Left hindlimb (tissue), 1 donor: ENCODE measurements at places on chromosomes 2 and 18.

GRCh38 chr2:237618449-237618848 is 8.9 kb upstream of the LRRFIP1 start:
- DNase-seq: peak; percentile 55

DNA sequence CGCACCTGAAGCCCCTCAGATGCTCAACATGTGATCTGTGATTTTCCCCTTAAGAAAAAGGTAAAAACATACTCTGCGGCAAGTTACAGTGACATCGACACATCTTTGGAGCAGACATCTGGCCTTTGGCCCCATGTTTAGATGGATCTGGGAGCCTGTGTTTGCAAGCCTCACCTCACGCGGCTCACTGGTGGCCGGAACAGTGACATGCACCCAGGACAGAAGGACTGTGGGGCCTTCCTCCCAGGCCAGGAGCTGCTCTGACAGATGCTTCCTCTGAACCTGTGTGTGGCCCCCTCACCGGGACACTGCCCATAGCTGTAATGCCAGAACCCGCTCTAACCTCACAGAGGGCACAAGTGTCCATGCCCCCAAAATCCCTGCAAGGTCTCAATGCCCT is 13.1 kb downstream of the PASK start:
- no peak for DNase-seq

- DNase-seq: no peak
These were observed 37.0 kb downstream of the NIFK start for GRCh38 chr2:121699421-121700333.

DNA sequence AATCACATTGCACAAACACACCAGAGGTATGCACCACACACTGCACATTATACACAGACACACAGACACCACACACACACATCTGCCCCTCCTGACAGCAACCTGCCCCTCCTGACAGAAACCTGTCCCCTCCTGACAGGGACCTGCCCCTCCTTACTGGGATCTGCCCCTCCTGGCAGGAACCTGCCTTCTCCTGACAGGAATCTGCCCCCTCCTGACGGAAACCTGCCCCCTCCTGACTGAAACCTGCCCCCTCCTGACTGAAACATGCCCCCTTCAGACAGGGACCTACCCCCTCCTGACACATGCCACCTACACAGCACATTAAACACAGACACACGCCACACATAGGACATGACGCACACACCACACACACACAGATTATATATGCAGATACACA is 88.9 kb downstream of the PXDN start:
- DNase-seq: no peak

GRCh38 chr2:36459725-36460137 is 104.2 kb downstream of the CRIM1 start:
- no peak for DNase-seq

- DNase-seq: no peak
These were observed 376.4 kb downstream of the RBM43 start for GRCh38 chr2:150885236-150885635.

DNA sequence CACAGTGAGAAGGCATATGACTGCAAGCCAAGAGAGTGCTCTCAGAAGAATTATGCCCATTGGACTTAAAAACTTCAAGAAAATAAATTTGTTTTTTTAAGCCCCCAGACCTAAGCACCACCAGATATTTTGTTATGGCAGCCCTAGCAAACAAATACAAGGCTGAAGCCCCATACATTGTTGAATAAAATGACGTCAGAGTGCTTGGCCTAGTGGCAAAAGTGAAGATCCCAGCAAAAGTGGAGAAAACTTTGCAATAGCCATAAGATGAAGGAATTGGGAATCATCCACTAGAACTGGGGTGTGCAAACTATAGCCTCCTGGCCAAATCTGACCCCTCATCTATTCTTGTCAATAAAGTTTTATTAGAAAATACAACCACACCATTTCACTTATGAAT is 517.5 kb downstream of the IRS1 start:
- DNase-seq: no peak

GRCh38 chr18:56637711-56638231 is 621 bp downstream of the TXNL1 start:
- DNase-seq: no peak

- no peak for DNase-seq
These were observed 377.5 kb downstream of the OSR1 start for GRCh38 chr2:18980786-18981430.

DNA sequence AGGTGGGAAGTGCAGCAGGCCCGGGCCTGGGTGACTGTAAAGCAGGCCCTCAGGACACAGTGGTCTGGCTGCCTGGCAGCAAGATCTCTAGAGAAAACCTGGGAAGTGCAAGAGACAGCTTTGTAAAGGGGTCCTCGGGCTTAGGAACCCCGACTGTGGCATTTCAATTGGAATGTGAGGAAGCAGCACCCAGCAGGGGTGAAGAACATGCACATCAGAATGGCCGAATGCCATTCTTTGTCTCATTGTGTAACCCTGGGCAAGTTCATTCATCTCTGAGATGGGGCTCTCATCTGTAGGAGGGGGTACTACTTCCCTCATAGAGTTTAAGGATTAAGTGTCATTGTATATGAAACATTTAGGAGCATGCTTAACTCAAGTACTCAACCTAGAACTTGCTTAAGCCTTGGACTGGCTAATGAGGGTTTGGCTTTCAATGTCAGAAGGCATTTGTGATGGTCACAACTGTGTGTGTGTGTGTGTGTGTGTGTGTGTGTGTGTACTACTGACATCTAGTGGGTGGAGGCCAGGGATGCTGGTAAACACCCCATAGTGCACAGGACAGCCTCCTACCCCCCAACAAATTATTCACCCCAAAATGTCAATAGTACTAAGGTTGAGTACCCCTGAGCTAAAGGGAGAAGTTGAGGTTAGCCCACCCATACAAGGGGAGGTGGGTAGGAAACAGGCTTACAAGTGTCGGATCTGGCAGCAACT is 29.3 kb downstream of the MEX3C start:
- DNase-seq: no peak

DNA sequence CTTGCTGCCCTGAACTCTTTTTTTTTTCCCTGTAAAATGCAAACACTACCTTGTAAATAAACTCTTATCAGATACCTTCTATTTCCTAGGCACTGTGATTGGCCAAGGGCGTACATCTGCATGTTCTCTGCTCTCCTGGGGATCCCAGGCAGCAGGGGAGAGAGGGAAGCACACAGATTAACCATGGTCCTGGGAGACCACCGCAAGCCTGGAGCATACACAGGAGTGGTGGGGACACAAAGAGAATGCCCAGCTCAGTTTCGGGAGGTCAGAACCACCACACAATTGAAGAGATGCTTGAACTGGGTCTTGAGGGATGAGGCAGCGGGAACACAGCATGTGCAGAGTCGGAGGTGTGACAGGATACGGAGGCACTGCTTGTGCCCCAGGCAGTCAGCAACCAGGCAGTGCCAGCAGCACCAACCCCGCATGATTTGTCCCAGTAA is 2.1 kb downstream of the GREB1 start:
- no peak for DNase-seq

DNA sequence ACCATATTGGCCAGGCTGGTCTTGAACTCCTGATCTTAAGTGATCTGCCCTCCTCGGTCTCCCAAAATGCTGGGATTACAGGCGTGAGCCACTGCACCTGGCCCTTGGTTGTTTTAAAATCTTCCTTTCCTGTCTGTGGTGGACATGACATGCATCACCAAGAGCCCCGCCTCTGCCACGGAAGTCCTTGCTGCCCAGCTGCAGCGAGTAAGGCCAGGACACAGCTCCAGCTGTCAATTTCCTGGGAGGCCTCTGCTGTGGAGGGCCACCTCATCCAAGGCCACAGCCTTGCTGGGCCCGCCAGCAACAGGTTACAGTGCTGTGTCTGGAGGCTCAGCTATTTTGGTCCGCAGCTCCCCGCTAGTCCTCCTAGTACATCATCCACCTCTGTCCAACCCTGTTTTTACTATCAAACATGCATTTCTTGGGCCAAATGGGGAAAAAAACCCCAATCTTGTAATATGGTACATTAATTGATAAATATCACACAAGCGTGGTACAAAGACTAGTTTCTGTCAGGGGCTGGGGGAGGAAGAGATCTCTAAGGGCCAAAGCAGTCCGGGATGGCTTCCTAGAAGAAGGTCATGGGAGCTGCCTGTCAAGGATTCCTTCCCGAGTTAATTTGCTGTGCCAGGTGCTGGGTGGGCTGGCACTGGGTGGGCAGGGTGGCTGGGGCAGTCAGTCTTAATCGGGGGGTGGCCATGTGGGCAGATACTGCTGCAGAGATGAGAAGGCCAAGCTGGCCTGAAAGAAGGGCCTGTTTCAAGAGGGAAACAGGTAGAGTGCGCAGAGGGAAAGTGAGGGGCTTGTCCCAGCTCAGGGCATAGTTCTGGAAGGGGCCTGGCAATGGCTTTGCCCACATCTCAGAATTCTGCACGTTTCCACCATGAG is 100.5 kb downstream of the INHBB start:
- peak; percentile 19 for DNase-seq

DNA sequence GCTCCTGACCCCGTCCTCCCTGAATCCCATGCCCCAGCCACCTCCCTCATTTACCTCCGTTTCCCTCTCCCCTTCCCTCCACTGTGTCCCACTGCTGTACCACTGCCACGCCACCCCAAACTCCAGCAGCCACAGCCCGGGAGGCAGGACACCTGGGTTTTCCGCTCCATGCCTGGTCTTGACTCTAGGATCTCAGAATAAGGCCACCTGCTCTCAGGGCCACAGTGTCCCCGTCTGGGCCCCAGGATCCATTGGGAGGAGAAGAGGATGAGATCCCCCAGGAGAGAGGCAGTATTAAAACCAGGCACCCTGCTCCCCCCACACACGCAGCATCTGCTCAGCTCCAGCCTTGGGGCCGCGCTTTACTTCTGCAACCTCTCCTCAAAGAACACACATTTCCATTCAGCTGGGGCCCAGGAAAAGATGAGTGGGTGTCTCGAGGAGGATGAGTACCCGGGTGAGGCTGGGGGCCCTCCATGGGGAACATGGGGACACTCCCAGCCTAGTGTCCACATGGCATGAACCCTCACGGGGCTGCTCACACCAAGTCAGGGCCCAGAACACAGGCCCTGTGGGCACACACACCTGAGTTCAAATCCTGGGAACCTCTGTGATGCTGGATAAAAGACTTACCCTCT is 32.8 kb upstream of the TNS1 start:
- DNase-seq: no peak

GRCh38 chr2:143842836-143843235 is 677.1 kb downstream of the ZEB2 start:
- no peak for DNase-seq

DNA sequence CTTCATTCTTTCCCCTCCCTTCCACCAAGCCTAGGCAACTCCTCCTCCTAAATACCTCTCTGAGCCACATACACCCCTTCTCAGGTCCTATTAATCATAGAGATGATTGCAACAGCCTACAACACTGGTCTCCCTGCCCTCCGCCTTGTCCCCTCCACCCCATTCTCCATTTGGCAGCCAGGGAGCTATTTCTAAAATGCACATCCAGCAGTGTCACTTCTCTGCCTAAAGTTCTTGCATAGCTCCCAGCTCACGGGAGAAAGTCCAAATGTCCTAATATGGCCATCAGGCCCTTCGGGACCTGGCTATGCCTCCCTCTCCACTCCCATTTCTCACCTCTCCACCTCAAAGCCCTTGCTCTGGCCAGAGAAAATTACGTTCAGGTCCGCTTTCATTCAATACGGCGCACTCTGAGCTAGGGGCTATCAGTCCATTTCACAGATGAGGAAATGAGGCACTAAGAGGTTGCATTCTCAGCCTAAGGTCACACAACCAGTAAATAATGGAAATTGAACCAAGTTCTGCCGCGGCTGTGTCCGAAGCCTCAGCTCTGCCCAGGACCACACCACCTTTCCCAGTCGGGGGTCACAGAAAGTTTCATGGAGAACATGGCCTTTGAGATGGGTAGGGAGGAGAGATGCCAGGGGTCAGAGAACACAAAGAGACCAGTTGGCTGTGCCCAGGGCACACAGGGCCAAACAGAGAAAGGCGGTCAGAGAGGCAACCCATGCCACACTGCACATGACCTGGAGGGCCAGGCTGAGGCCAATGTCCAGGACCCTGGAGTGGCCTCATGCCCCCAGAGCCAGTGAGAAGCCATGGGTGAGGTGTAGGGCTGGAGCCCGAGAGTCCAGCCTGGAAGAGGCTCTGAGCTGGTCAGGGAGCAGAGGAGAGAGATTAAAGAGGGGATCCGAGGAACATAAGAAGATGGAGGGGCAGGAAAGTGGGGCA is 72.8 kb downstream of the TNS1 start:
- no peak for DNase-seq

- no peak for DNase-seq
These were observed 3.3 kb downstream of the PTGR3 start for GRCh38 chr18:75205514-75206132.

- DNase-seq: no peak
These were observed 153.0 kb upstream of the CAPN13 start for GRCh38 chr2:30960213-30960612.

- DNase-seq: no peak
These were observed 349.7 kb upstream of the TMEFF2 start for GRCh38 chr2:192544371-192544955.

DNA sequence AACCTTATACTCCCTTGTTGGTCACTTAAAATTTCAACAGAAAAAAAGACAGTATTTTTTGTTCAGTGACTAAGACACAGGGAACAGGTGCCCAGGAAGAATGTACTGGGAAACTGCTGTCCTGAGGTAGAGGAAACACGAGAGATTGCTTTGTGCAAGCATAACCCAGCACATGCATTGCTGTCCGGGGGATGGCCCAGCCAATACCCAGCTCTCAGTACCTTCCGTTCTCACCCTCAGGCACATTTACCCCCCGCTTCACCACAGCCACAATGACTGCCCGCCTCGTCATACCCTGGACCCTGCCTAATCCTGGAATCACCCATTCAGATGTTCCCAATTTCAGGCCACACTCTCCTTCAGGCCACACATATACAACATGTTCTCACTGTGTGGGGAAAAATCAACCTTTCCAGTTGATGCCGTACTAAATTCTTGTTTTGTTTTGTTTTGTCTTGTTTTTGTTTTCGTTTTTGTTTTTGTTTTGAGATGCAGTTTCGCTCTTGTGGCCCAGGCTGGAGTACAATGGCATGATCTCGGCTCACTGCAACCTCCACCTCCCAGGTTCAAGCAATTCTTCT is 140.7 kb downstream of the ESCO1 start:
- no peak for DNase-seq

GRCh38 chr2:113136828-113137775 is 9.7 kb downstream of the IL1RN start:
- DNase-seq: no peak
